ENCODE measurements at places on chromosomes 3 and 15.

GRCh38 chr15:64895285-64896065, 16.2 kb upstream of the ANKDD1A start:
- DNase-seq, result no peak

GRCh38 chr3:150495563-150496168, 50.6 kb downstream of the SERP1 start:
- no peak for DNase-seq

DNA sequence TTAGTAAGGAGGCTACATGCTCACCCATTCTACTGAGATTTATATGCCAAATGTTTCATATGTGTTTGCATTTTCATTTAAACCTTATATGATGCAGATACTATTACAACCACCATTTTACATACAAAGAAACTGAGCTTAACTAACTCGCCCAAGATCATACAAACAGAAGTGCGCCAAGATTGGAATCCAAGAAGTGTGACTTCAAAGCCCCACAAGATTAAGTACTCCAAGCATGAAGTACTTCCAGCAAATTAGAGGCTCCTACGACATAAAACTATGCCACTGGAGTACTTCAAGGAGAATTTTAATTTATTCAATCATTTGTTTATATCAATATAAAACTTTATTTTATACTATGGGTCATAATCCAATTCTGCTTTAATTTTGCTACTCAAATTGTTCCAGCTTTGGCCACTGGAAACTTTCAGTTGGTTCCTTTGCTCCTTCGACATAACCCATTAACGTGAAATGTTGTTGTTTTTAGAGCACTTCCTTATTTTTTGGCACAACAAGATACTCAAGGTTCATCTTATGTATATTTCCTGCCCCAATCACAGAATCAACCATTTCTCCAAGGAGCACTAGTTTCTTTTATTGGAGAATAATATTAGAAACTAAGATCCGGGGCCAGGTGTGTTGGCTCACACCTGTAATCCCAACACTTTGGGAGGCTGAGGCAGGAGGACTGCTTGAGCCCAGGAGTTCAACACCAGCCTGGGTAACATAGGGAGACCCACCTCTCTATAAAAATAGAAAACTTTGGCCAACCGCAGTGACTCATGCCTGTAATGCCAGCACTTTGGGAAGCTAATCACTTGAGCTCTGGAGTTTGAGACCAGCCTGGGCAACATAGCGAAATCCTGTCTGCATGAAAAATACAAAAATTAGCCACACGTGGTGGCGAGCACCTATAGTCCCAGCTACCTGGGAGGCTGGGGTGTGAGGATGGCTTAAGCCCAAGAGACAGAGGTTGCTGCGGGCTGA, 10.4 kb downstream of the INO80 start:
- no peak for DNase-seq

DNA sequence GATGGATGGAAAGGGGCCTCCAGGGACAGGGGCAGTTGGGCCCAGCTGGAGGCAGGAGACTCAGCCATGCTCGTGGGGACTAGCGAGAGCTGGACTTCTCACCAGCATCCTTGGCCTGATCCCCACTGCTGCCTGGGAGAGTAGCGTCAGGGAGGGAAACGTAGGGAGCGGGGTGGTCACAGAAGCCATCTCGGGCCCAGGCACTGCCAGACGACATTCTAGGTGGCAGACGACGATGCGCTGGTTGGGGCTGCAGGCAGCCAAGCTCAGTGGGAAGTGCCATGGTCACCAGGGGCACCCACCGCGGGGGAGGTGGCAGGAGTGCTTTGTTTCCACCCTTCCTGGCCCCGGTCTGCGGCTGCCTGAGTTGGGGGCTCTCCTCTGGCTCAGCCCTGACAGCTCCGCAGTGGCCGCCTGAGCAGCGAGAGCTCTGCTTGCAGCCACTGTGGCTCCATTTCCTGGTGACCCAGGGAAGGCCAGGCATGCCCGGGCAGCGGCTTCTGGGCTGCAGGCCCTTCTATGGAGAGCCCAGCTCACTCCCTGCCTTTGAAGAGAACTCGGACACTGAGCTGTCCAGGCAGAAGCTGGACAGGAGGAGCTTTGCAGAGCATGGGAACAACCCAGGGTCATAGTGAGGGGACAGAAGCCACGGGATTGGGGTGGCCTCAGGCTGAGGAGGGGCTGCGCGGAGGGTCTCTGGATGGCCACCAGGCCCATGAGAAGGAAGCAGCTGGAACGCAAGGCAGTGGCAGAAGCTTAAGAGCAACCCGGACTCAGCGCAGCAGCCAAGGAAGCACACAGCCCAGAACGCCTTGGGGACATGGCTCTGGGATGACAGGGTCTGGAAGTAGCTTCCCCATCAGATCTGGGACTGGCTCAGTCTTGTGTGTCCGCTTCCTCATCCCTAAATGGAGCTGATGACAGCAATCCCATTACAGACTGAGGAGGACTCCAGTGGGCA, 30.8 kb downstream of the KLHL25 start:
- DNase-seq, result no peak

DNA sequence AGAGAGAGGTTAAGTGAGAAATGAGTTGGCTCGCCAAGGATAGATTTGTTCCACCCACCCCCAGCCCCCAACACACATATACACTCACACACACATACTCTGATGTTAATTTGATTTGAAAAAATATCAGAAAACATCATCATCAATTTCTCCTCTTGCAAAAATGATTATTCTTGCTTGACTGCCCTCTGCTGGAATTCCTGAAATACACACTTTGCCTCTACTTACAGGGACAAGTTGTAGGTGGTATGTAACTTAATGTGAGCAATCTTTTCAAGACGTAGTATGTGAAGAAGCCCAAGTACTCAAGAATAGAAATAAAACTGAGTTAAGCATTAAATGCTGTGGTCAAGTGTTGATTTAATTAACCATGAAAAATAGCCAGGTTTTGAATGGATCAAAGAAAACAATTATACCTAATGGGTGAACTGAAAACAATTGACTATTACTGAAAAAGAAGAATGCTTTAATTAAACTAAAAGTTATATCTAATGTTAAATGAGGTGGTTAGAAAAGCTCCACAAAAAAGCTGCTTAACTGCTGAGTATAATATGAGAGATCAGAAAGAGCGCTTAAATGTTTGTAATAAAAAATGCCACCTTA, 46.6 kb upstream of the MDFIC2 start:
- DNase-seq, result no peak

- no peak for DNase-seq
Measured at GRCh38 chr15:28943146-28943545, 57.4 kb downstream of the APBA2 start.

DNA sequence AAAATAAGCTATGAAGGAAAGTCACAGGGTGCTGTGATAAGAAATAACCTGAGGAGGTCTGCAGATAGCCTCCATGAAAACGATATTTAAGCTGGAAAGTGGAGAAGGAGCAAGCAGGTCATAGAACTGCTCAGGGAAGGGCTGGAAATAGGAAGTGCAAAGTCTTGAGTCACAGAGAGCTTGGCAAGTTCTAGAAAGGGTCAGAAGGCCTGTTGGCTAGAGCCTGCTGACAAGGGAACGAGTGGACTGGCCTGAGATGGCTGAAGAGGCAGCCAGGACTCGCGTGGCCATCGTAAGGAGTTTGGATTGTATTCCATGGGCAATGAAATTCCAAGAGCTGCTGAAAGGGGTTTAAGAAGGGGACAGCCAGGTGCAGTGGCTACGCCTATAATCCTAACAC, 64.7 kb upstream of the IL12A start:
- DNase-seq, result no peak

DNA sequence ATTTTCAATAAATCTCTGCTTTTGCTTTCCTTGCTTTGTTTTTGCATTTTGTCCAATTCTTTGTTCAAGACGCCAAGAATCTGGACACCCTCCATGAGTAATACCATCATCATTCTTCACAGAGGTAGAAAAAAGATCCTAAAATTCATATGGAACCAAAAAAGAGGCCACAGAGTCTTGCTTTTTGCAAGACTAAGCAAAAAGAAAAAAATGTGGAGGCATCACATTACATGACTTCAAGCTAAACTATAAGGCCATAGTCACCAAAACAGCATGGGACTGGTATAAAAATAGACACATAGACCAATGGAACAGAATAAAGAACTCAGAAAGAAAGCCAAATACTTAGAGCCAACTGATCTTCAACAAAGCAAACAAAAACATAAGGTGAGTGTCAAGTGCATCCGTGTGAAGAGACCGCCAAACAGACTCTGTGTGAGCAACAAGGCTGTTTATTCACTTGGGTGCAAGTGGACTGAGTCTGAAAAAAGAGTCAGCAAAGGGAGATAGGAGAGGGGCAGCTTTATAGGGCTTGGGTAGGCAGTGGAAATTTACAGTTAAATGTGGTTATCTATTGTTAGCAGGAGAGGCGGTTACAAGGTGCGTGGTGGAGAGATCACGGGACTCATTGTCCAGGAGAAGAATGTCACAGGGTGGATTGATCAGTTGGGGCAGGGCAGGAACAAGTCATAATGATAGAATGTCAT, 10.9 kb downstream of the STRIT1 start:
- DNase-seq, result no peak

DNA sequence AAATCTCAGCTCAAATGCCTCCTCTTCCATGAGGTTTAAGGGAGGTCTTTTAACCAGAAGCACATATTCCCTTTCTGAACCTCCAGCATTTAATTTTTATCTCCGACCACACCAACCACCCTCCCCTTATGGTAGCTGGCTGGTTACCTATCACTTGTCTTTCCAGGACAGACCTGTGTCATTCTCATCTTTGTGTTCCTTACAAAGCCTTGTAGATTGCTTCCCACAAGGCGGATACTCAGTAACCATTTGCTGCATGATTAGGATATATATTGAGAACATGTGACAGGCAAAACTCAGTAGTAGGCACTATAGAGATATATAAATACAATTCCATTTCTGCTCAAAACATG, 119.5 kb downstream of the RPL22L1 start:
- no peak for DNase-seq

DNA sequence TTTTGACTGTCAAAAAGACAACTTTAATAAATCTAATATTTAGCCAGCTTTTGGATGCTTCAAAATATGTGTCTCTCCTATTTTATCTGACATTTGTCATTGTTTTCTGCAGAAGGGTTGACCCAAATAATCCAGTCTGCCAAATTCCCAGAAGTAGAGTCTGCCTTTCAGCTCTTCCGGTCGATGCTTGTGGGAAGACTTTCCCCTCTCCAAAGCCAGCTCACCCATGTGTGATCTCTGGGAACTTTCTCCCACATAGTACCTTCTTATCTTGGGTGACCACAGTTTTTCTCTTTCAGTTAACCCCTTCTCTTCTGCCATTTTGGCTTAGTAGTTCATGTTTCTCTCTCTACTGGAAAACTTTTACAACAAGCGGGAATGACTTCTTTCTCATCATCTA, 94.1 kb downstream of the ASB7 start:
- DNase-seq, result no peak

GRCh38 chr15:101120987-101121386, 130.9 kb downstream of the CHSY1 start:
- no peak for DNase-seq

DNA sequence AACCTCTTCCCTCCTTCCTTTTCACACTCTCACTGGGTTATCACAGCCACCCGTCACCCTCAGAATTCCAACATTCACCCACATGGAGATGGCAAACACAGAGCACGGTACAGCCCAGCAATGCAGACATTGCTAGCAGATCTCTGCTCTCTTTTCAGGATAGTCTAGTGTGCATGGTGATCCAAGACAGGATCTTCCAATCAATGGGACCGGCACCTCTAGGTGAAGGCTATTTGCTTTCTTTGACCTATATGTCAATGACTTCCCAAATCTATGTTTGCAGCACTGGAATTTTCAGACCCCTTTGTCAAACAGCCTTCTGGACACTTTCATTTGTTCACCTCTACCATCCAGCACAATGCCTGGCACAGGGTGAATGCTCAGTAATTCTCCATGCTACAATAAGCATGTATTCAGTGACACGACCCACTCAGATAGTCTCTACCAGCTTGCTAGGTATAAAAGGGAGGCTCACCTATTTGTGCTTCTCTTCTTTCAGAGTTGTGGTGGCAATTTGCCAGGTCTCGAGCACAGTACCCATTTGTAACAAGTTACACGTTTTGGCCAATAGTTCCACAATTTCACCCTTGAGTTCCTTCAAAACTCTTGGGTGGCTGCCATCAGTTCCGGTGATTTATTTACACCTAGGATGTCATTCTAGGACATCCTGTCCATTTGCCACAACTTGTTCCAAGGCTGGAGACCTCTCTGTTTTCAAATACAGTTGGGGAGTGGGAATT, 279.1 kb upstream of the ICE2 start:
- no peak for DNase-seq

DNA sequence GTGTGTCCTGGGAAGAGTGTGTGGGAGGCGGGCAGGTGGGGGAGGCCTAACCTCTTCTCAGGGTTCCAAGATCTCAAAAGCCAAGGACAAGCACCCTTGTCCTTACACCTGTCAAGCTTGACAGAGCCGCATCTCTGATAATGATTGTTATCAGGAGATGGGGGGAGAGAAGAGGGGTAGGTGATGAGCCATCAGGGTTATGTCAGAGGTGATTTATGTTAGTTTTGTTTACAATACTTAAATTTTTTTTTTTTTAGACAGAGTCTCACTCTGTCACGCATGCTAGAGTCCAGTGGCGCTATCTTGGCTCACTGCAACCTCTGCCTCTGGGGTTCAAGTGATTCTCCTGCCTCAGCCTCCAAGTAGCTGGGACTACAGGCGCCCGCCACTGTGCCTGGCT, 7.4 kb upstream of the NCBP2 start:
- no peak for DNase-seq

DNA sequence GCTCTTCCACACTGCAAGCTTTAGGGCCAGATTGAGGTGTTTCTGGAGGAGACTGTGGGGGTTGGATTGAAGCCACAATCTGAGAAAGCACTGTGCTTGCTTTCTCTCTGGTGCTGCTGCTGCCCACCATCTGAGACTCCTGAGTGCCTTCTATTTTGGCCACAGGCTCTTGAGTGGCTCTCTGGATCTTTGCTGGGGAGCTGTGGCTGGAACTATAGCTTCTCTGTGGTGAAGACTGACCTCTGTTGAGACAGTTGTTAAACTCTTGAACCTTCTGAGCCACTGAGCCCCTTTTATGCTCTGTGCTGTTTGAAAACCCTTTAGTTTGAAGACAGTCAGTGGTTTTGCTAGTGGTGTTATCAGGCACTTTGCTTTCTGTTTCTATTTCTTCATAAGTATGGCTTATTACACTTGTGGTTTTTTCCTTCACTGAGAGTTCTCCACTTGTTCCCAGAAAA, 108.7 kb upstream of the TSPAN3 start:
- no peak for DNase-seq

GRCh38 chr3:141237701-141238521, 6.3 kb downstream of the PXYLP1 start:
- DNase-seq, result no peak

GRCh38 chr15:70012895-70013294, 84.8 kb downstream of the TLE3 start:
- no peak for DNase-seq

DNA sequence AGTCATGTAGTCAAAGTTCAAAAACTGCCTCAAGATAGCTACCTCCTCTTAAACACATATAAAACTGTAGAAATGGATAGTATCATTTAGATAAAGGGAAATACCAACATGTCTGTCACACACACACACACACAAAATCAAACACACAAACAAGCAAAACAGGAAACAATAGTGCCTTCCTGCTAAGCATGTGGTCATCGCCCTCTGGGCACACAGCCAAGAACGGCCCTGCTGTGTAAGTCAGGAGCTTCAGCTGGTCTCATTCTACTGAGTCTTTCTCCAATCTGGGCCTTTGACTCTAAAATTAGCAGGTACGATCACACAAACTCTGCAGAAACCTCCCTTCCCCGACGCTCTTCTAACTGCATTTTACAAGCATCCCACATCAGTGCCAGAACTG, 272.2 kb upstream of the CHRNA7 start:
- no peak for DNase-seq

GRCh38 chr15:40337597-40337996, 3.1 kb downstream of the CCDC9B start:
- DNase-seq, result no peak
